Transverse colon (tissue), 4 donors: ENCODE measurements at places on chromosomes 11 and 22. TPM values are rescaled to one million over a fixed set of nuclear protein-coding genes. Genes with fewer than 3 reads are reported as not detected.

Gene OR51E2
- total RNA-seq: 10.3 TPM

Gene MLC1
- total RNA-seq: not detected

Gene PAX6
- total RNA-seq: not detected

Gene DRICH1
- total RNA-seq: 0.82 TPM

Gene GSTT2
- total RNA-seq: not detected

Gene TMPRSS6
- 4.9 TPM for total RNA-seq

GRCh38 chr11:121194731-121195596, 93.9 kb downstream of the TECTA start:
- peak; percentile 34 for DNase-seq

GRCh38 chr11:9827708-9828107, 163.8 kb downstream of the SWAP70 start:
- no peak for DNase-seq

GRCh38 chr11:60855726-60856633, at the start of gene PTGDR2:
Gene PTGDR2, minus strand, starts transcription at chr11:60855950. Its CDS starts 2,228 bp downstream, at chr11:60853722.
- DNase-seq: peak; percentile 26

- DNase-seq: no peak
These were observed 259.0 kb downstream of the MN1 start for GRCh38 chr22:27542602-27543001.

DNA sequence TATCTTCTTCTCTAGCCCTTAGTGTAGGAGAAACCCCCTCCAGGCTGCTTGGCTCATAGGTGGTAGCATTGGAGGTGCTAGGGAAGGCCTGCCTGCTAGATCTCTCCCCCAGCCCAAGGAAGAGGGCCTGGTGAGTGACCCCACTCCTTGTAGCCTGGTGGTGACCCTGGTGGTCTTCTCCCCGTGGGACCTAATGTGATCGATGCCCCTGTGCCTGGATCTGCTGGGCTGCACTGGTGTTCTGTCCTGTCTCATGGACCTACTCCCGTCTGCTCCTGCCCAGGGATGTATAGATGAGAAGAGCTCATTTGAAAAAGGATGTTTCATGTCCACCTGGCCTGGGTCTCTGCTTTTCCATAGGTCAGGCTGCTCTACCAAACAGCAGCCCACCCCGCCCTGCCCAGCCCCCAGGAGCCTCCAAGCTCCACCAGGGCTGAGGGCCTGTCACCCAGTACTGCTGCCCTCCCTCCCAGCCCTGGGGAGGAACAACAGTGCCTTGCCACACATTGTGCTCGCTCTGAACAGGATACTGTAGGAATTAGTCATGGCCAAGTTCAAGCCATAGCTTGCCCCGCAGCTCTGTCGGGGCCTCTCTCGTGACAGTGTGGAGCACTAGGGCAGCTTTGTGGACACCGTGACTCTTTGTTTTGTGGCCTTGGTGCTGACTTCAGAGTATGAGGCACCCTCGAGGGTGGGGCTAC, 19.7 kb downstream of the SLC37A2 start:
- no peak for DNase-seq

GRCh38 chr11:444396-445144, 2.8 kb upstream of the ANO9 start:
- DNase-seq: peak; percentile 84

DNA sequence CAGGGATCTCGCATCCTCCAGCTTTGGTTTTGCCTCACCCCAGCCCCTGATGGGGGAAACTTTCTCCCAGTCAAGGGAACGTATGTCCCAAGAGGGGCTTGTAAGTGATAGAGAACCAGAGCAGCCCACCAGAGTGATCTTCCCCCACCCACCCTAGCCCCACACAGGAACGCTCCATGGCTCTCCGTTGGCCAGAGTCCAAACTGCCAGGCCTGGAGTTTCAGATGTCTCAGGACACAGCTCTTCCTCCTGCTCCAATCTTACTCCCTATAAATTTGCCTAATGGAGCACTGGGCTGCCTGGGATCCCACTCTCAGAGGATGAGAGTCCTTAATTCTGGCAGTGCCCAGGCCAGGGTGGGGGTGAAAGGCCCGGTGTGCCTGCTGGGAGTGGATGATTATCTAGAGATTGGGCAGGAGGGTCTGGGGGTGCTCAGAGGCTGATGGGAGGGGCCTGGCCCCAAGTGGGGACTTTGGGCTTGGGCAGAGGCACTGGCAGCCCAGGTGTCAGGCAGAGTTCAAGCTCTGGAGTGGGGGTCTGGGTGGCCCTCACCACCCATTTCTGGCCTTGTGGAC, 79.9 kb downstream of the WNT7B start:
- no peak for DNase-seq

DNA sequence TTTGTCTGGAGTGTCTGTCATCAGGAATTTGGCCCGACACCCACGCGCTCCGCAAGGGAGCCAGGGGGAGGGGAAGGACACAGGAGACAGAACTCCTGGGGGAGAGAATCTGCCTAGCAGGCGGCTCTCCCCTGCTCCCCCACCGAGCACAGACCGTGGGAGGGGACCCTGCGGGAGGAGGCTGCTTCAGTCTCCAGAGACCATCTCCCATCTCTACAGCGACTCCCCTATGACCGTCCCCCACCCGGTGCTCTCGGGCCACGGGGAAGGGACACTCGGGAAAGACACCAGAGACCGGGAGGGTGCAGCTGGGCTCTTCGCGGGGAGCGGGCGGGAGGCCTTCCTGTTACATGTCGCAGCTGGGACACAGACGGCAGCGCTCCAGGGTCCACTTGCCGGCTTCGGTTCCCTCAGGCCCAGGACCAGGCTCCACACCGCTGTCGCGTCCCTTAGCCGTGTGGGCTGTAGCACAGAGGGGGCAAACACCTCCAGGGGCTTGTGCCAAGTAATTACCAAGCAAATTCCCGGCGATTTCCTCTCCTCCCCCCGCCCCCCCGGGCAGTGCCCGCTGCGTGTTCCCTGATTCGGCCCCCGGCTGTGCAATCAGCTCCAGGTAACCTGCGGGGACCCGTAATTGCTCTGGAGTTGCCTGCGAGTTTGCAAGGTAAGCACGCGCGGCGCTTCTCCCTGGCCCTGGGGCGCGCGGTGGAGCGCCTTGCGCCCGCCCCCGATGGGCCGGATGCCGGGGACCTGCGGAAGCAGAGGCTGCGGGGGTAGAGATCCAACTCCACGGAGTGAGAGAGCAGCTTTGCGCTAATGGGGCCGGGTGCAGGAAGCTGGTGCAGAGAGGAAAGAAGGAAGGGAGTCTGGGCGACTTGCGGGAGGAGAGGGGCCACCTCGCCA, 155.1 kb upstream of the CADM1 start:
- DNase-seq: no peak

GRCh38 chr22:49155770-49156580, 671.7 kb downstream of the BRD1 start:
- no peak for DNase-seq

GRCh38 chr11:10797531-10797930, 11.2 kb downstream of the EIF4G2 start:
- DNase-seq: no peak

GRCh38 chr11:45894555-45895247, 9.2 kb downstream of the MAPK8IP1 start:
- no peak for DNase-seq

- no peak for DNase-seq
These were observed 35.3 kb downstream of the GNB1L start for GRCh38 chr22:19819208-19819910.
